Ecto neural progenitor cell (in vitro differentiated cells): ENCODE measurements at places on chromosomes 1 and 21.

DNA sequence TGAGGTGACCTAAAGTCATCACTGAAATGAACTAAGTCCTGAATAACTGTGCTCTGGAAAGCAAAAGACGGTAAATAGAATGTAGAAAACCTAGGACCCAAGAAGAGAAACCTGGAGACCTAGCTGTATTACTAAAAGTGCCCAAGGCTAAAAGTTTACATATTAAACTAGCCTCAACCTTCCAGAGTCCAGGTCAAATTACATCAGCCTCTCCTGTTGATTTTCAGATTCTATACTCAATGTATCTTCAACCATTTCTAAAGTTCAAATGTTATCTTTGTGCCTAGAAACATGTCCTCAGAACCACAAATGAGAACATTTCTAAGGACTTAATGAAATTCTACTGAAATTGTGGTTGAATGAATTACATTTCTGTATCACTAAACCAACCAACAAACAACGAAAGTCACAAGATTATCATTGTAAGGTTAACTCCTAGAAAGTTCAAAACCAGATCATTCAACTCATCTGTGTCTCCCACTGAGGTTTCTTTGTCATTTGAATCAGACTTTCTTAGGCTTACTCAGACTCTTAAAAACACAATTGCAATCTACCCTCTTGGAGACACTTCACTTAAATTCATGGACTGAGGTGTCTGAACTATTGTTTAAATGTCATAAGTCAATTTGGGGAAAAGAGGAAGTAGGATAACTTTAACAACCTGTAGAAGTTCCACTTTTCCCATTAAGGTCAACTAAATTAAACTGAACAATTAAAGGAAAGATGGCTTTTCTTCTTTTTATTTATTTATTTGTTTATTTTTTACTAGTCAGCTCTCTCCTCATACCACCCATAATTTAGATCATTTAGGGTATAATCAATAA is 207.7 kb downstream of the BARHL2 start:
- no peak for DNase-seq

GRCh38 chr21:42754270-42754933 is 101.0 kb downstream of the PDE9A start:
- DNase-seq: no peak

DNA sequence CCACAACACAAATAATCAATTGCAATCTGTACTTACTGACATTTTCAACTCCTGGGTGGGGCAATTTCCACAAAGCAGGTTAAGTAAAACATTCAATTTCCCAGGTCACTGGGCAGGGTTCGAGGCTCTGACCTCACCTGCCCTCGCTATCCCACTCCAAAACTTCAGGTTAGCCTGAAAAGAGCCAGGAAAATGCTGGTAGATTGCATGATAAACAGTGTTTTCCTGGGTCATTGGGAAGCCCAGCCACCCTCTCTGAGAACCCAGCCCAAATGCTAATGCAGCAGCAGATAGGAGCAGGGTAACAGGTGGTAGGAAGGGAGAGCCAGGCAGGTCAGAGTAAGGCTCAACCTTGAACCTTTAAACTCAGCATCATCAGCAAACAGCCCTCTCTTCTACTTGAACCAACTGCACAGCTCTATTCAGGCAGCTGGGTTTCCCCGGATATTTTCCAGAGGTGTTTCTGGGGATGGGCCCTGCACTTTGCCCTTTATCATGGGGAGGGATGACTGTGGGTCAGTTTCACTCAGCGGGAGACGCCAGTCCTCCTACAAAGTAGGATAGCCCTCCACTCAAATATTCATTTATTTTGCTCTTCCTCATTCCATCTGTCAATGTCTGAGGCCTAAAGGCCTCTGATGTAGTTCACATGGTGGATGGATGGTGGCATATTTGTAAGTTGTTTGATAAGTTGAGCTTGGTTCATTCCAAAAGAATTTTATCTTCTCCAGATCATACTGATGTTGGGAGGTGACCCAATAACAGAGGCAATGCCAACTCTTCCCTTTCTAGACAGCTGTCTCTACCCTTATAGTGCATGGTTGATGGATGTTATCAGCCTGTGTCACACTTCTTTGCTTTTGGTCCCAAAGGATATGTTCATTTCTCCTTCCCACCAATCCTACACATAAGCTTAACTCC is 65.7 kb downstream of the DUSP10 start:
- no peak for DNase-seq

- DNase-seq: no peak
Observed at GRCh38 chr1:169933984-169934725, 40.5 kb upstream of the SCYL3 start.

- no peak for DNase-seq
Observed at GRCh38 chr1:85654066-85654782, 54.0 kb downstream of the ZNHIT6 start.

DNA sequence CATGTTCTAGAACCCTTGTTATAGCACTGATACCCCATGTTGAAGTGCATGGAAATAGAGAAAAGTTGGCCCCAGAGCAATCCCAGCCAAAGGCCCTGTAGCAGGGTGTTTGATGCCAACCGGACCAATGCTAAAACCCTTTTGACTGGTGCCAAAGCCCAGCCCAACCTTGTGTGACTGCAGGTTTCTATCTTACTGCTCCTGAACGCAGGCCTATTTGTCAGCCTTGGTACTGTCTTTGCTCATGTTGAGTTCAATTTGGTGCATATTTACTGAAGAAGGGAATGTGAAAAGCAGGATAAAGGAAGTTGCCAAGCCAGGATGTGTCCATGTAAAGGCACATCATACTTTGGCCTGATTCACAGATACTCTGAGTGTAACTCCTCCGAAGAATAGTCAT is 51.7 kb upstream of the NFASC start:
- DNase-seq: no peak

- DNase-seq: peak; percentile 60
Observed at GRCh38 chr1:213984387-213985208, 3.2 kb upstream of the PROX1 start.

GRCh38 chr1:6454856-6455751 is 10.9 kb downstream of the TNFRSF25 start:
- peak; percentile 69 for DNase-seq

GRCh38 chr1:60228041-60228491 is 154.5 kb upstream of the C1orf87 start:
- no peak for DNase-seq

DNA sequence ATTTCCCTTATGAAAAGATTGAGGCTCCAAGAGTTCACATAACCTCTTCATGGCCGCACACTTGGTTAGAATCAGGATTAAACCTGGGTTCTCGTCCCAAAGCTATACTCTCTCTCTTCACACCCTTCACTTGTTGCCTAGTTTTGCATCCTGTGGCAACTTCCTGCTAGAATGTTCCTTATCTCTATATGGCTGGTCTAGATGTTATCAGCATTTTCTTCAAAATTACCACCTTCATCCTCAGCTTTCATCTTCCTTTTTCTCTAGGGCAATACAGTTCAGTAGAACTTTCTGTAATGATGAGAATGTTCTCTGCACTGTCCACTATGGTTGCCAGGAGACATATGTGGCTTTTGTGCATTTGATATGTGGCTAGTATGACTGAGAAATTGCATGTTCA is 31.1 kb upstream of the BCAR3 start:
- DNase-seq: no peak

DNA sequence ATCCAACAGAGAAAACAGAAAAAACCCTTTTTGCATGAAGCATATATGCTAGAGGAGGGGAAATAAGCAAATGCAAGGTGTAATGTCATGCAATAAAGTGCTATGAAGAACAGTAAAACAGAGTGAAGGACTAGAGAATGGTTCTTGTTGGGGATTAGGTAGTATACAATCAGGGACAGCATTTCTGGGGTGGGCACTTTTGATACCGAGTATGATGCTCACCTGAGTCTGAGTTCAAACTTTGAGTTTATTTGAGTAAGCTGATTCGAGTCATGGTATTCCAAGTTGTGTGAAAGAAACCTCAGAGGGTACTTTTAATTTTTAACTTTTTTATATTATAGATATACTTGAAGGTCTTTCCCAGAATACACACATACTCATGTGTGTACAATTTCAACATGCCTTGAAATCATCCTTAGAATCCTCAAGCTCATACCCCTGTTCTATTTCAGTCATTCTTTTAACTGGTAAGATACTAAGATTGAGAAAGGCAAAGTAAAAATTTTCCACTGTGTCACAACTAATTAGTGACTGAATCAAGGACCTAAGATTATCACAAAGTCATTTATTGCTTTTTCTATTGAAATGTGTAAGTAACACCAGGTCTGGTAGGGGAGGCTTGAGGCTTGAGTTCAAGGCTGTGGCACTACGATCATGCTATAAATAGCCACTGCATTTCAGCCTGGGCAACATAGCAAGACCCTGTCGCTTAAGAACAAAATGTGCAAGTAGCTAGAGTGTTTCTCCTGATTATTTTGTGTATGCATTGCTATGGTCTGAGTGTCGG is 12.1 kb downstream of the LRRC8B start:
- DNase-seq: no peak

DNA sequence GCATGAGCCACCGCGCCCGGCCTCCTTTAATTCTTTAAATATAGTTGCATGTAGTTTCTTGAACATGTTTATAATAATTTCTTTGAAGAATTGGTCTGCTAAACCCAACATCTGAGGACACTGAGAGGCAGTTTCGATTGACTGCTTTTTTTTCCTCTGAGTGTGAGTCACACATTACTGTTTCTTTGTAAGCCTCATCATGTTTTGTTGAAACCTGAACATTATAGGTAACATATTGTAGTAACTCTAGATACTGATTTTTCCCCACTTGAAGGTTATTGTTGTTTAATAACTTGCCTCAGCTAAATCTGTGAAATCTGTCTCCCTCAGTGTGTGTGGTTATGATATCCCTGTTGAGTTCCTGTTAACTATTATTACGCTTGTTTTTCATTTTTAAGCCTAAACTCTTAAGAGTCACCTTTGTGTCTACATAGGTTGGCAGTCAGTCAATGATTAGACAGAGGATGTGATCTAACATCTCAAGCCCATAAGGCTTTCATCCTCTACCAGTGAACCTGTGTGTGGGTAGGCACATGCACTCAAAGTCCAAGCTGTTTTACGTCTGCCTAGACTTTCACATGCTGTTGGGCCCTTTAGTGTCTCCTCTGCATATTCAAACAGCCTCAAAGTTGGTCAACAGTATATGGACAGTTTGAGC is 155.5 kb downstream of the KCNH1 start:
- no peak for DNase-seq

DNA sequence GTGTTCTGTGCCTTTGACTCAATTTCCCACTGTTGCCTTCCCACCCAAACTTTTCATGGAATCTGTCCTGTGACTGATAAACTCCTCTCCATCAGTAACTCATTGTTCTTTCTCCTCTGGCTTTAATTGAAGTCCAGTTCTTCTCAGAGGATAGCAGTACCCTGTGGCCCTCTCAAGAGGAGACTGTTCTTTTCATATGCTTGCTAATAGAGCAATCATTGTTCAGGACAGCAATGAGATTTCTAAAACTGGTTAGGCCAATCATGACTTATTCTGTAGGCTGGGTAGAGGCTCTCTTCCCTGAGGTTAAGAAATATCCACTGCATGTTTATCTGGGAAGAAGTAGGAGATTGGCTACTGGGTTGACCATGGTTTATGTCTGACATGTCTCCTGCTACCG is 98.8 kb downstream of the CHD1L start:
- DNase-seq: no peak

DNA sequence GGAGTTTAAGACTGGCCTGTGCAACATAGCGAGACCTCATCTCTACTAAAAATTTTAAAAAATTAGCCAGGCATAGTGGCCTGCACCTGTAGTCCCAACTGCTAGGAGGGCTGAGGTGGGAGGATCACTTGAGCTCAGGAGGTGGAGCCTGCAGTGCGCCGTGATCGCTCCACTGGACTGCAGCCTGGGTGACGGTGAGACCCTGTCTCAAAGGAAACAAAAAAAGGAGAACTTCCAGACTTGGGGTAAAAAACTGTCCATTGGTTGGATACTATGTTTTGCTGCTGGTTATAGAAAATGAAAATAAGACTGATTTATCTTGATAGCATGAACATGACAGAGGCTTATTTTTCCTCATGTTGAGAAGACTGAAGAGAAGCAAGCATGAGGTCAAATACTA is 79.4 kb downstream of the WDR4 start:
- no peak for DNase-seq

DNA sequence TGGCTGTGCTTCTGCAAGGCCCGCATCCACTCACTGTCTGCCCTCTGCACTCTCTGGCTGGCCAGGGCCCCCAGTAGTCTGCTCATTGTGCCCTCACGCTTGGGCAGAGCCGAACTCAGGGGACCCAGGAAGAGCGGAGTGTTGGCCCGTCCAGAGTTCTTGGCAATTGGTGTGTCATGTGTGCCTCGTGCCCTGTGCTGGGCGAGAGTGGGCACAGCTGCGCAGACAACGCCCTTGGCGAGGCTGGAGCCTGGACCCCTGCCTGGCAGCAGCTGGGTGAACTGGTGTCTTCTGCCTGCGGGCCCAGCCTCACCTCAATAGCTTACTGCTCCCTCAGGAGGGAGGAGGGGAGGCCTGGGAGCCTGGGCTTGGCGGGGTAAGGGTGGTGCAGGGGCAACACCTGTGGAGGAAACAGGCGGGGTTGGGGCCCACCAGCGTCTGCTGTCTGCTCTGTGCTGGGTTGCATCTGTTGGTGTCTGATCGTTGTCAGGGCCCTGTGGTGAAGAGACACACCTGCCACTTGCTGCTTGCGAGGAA is 2.1 kb downstream of the GUK1 start:
- no peak for DNase-seq

- no peak for DNase-seq
Observed at GRCh38 chr21:36727866-36728265, 29.0 kb downstream of the SIM2 start.

DNA sequence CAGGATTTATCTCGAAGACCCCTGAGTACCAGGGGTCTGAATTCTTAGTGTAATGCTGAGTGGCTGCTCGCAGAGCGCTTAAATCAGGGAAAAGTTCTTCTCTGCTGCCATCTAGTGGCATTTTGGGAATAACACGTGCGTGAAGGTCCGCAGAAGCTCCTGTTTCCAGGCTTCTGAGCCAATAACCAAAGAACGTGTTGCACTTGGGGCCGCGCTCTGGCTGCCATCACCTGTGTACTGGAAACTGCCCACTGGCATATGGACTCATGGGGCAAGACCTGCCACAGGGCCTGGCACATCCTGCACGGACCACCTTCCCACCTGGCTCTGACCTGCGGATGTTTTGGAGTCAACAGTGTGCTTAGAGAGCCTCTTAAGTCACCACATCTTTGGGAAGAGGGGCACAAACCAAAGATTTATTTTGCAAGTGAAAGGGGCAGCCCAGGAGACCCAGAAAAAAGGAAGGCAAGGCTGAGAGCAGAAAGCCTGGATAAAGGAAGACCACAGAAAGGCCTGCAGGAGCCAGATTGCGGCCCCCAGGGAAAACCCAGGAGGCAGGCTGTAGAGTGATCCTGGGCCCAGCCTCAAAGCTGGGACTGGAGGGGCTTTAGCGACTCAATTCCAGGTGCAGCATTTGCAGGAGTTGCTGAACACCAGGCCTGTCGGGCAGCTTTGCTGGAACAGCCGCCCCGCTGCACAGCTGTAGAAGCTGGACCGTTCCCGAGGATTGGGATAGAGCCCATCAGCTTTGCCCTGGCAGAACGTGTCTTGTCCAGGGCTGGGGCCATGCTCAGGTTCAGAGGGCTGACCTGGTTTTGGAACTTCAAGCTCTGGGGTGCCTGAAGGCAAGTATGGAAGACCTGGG is 13.0 kb downstream of the CHIT1 start:
- peak; percentile 79 for DNase-seq
